H9 (cell line): ENCODE measurements at places on chromosomes 5 and 9. TPM values are rescaled to one million over a fixed set of nuclear protein-coding genes. Genes with fewer than 3 reads are reported as not detected.
A peak's percentile ranks its signal among the peaks of the same experiment; 100 is the strongest.

DNA sequence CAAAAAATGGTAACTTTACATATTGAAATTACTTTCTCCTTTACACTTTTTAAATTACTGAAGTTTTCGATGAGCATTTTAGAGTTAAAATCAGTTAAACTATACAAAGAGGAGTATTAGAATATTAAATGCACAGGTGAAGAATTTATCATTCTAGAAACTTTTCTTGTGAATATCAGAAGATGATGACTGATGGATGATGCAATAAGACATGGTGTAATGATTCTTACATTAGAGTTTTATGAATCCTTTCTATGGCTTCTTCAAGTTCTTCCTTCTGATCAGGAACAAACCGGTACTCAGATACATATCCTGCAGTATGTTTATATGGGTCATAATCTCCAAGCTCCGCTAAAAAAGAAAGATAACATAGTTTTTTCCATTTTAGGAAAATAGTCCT lies 154.4 kb downstream of the EPB41L4A start:
- DNase-seq, result no peak
- no peaks in the 10 kb centered on the region for H3K4me1 ChIP-seq
- no peak overlapping the region for H3K4me3 ChIP-seq

DNA sequence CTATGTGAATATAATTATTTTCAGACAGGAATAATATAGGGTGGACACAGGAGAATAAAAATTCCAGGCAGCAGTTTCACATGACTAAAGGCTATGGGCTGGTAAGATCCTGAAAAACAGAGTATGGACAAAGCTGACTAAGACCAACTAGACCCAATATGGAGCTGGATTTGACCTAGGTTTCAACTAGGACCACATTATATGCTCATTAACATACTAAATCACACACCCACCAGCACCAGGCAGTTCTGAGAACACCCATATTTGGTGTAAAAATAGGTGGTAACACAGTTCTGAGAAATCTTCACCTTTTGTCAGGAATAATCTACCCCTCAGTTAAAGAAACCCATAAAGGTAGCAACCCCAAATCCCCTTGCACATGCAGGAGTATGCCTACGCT lies 64.7 kb downstream of the MAPKAP1 start:
- DNase-seq, result no peak
- no peak overlapping the region for H3K4me3 ChIP-seq
- H3K27me3 ChIP-seq, result no peaks in the 10 kb centered on the region
- H3K27ac ChIP-seq, result no peak overlapping the region
- H3K36me3 ChIP-seq, result no peaks in the 10 kb centered on the region
- H3K4me1 ChIP-seq, result peaks cover 2% of the 10 kb centered on the region; the same call in 1 of the 2 replicates

GRCh38 chr5:160271396-160271795 lies 41.0 kb downstream of the CCNJL start:
- peaks cover 17% of the 10 kb centered on the region for H3K36me3 ChIP-seq
- peak overlapping the region; percentile 12 for H3K27ac ChIP-seq
- H3K4me1 ChIP-seq, result peaks cover 14% of the 10 kb centered on the region; the same call in 1 of the 2 replicates

SPATA31E1 gene
- 0.07 and 0.09 TPM in 2 replicates for total RNA-seq

MEGF10 gene
- total RNA-seq, result 36.5 and 38.5 TPM in 2 replicates
